IMR-90 (cell line): ENCODE measurements at places on chromosomes 4 and X. TPM values are rescaled to one million over a fixed set of nuclear protein-coding genes. Genes with fewer than 3 reads are reported as not detected.

GRCh38 chr4:130820448-130820847 is 1724.5 kb downstream of the C4orf33 start:
- H3K36me3 ChIP-seq: no peaks in the 10 kb centered on the region
- DNase-seq: no peak
- H3K27ac ChIP-seq: no peak overlapping the region
- no peaks in the 10 kb centered on the region for H3K4me1 ChIP-seq
- H3K4me3 ChIP-seq: no peak overlapping the region
- H3K27me3 ChIP-seq: no peaks in the 10 kb centered on the region

DNA sequence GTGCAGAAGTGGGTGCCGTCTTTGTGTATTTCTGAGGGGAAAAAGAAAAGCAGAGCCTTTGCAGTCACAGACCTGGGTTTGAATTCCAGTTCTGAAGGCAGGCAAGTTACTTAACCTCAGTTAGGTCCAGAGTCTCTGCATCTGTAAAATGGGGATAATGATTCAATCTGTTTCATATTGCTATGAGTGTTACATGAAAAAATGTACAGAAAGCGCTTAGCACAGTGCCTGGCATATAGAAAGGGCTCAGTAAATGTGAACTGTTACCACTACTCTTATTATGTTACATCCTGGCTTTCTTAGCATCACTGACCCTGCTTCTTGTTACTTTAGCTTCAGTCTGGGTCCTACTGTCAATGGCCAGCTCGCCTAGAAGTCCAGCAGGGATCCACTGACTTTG is 45.9 kb downstream of the DOCK11 start:
- H3K4me1 ChIP-seq: peaks cover 4% of the 10 kb centered on the region
- H3K27me3 ChIP-seq: no peaks in the 10 kb centered on the region
- DNase-seq: no peak
- no peak overlapping the region for H3K27ac ChIP-seq
- H3K4me3 ChIP-seq: no peak overlapping the region

The ARHGAP36 gene
- total RNA-seq: not detected in 2 replicates

- H3K27ac ChIP-seq: no peak overlapping the region
- H3K4me1 ChIP-seq: no peaks in the 10 kb centered on the region
- H3K36me3 ChIP-seq: no peaks in the 10 kb centered on the region
- H3K27me3 ChIP-seq: no peaks in the 10 kb centered on the region
- DNase-seq: no peak
Measured at GRCh38 chr4:170818786-170819185, 729.0 kb upstream of the AADAT start.

- H3K27ac ChIP-seq: no peak overlapping the region
- H3K27me3 ChIP-seq: no peaks in the 10 kb centered on the region
- H3K4me3 ChIP-seq: no peak overlapping the region
Measured at GRCh38 chr4:124851741-124852140, 139.2 kb upstream of the ANKRD50 start.

GRCh38 chr4:71229477-71230270 is 109.1 kb upstream of the SLC4A4 start:
- no peaks in the 10 kb centered on the region for H3K27me3 ChIP-seq
- DNase-seq: peak; percentile 81
- H3K36me3 ChIP-seq: peaks cover 2% of the 10 kb centered on the region
- no peak overlapping the region for H3K4me3 ChIP-seq

DNA sequence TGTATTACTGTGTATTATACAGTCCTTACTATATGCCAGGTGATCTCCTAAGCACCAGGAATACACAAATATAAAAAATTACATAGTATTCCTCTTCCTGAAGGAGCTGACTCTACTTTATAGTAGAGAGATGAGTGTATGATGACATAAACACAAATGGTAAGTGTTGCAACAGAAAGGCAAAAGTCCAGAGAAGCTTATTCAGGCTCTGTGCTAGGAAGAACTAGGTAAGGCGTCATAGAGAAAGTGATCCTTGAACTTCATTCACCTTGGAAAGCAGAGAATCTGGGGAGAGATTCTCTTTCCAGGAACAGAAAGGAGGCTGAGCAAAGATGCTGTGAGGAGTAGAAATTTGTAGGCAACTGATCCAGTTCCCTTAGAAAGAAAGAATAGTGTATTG is 115.0 kb upstream of the KCNIP4 start:
- DNase-seq: no peak
- H3K36me3 ChIP-seq: no peaks in the 10 kb centered on the region
- no peaks in the 10 kb centered on the region for H3K27me3 ChIP-seq
- H3K4me3 ChIP-seq: no peak overlapping the region
- H3K27ac ChIP-seq: no peak overlapping the region
- H3K4me1 ChIP-seq: no peaks in the 10 kb centered on the region

GRCh38 chr4:155811083-155811482 is 52.3 kb downstream of the GUCY1B1 start:
- no peak for DNase-seq
- H3K27me3 ChIP-seq: no peaks in the 10 kb centered on the region
- no peak overlapping the region for H3K4me3 ChIP-seq
- H3K36me3 ChIP-seq: no peaks in the 10 kb centered on the region

DNA sequence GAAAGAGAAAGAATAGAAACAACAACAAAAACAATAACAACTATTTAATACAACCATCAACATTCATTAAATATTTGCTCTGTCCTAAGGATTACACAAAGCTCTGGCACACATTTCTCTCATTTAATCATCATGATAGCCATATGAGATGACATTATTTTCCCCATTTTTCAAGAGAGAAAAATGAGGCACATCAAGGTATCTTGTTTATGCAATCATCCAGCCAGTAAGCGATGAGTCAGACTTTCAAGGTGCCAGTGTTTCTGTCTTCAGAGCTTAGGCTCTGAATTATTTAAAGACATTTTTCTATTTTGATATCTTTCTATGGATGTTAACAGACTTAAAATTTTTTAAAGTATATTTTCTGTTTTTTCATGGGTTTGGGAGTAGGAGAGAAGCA is 541.8 kb upstream of the SMIM31 start:
- H3K27me3 ChIP-seq: no peaks in the 10 kb centered on the region
- H3K36me3 ChIP-seq: no peaks in the 10 kb centered on the region
- no peaks in the 10 kb centered on the region for H3K4me1 ChIP-seq

DNA sequence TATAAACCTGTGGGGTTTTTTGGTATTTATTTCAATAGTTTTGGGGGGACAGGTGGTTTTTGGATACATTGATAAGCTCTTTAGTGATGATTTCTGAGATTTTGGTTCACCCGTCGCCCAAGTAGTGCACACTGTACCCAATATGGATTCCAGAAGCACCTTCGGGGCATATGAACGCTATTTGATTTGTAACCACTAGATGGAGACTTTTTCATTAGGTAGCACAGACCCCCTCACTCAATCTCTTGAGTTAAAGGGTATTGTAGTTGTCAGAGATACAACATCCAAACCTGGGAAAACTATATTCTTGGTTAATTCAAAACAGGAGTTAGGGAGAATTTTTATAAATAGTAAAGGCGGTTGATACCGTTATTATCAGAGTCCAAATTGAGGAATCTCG is 79.8 kb downstream of the SPANXN3 start:
- H3K27ac ChIP-seq: no peak overlapping the region
- no peaks in the 10 kb centered on the region for H3K36me3 ChIP-seq
- no peaks in the 10 kb centered on the region for H3K27me3 ChIP-seq
- no peak for DNase-seq

GRCh38 chr4:156242390-156242789 is 288.7 kb upstream of the CTSO start:
- H3K27ac ChIP-seq: no peak overlapping the region
- no peak for DNase-seq
- no peaks in the 10 kb centered on the region for H3K36me3 ChIP-seq
- no peaks in the 10 kb centered on the region for H3K27me3 ChIP-seq

The INTU gene
- total RNA-seq: 10.8 and 12.5 TPM in 2 replicates

GRCh38 chrX:119155416-119156035 is 27.9 kb upstream of the KIAA1210 start:
- no peak overlapping the region for H3K4me3 ChIP-seq
- H3K36me3 ChIP-seq: no peaks in the 10 kb centered on the region
- H3K27ac ChIP-seq: no peak overlapping the region

- peaks cover 8% of the 10 kb centered on the region for H3K27me3 ChIP-seq
- no peaks in the 10 kb centered on the region for H3K4me1 ChIP-seq
- no peaks in the 10 kb centered on the region for H3K36me3 ChIP-seq
- H3K4me3 ChIP-seq: no peak overlapping the region
- no peak overlapping the region for H3K27ac ChIP-seq
Measured at GRCh38 chr4:77146186-77147078, 10.6 kb upstream of the CCNG2 start.

GRCh38 chr4:60879135-60879701 is 320.9 kb upstream of the ADGRL3 start:
- no peaks in the 10 kb centered on the region for H3K27me3 ChIP-seq
- no peaks in the 10 kb centered on the region for H3K36me3 ChIP-seq
- DNase-seq: no peak
- no peak overlapping the region for H3K4me3 ChIP-seq

DNA sequence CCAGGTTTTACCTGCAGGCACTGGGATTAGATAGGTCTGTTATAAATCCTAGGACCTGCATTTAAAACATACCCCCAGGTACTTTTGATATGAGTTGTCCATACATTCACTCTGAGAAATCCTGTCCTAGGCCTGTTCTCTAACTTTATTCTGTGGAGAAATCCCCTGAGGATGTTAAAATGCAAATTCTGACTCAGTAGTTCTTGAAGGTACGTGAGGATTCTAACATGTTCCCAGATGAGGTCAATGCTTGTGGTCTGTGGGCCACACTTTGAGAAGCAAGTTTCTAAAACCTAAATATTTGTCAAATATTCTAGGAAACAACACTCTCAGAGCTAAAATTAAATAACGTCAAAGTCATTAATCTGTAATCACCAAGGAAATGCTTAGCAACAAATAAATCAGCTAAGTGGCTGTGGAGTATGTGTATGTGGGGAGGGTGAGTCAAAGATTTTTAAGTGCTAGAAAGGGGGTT is 101.3 kb upstream of the MAGEB16 start:
- H3K36me3 ChIP-seq: no peaks in the 10 kb centered on the region
- H3K4me1 ChIP-seq: no peaks in the 10 kb centered on the region
- no peak for DNase-seq
- no peak overlapping the region for H3K27ac ChIP-seq

GRCh38 chr4:26252349-26253025 is 68.3 kb upstream of the RBPJ start:
- 0 out of 2 replicates have a peak, but pooled peaks cover 2% of the 10 kb centered on the region for H3K4me1 ChIP-seq
- no peak overlapping the region for H3K27ac ChIP-seq
- H3K4me3 ChIP-seq: no peak overlapping the region
- H3K36me3 ChIP-seq: no peaks in the 10 kb centered on the region
- DNase-seq: no peak

The VEGFC gene
- total RNA-seq: 22.9 and 26.9 TPM in 2 replicates
